Progenitor cell of endocrine pancreas (in vitro differentiated cells): ENCODE measurements at places on chromosomes 5 and 9. TPM values are rescaled to one million over a fixed set of nuclear protein-coding genes. Genes with fewer than 3 reads are reported as not detected.

- no peak overlapping the region for H3K27ac ChIP-seq
- no peaks in the 10 kb centered on the region for H3K27me3 ChIP-seq
- H3K36me3 ChIP-seq: no peaks in the 10 kb centered on the region
- DNase-seq: no peak
Measured at GRCh38 chr9:134728801-134729495, 87.3 kb downstream of the COL5A1 start.

DNA sequence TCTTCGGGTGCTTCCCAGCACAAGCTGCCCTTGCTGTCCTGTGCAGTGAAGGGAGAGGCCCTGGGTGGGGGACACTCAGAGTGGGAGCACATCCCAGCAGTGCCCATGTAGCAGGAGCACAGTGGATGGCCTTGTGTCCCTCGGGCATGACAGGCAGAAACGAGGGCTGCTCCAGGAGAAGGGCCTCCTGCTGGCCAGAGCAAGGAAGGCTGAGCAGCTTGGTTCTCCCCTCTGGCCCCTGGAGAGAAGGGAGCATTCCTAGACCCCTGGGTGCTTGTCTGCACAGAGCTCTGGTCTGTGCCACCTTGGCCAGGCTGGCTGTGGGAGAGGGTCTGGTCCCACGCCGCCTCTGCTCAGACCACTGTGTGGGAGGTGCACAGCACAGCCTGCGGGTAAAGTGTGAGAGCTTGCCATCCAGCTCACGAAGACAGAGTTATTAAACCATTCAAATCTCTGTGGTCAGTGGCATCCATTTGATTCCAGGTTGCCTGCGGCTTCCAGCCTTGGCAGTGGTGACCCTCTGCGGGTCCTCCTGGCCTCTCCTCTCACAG lies 18.3 kb downstream of the FBXW5 start:
- no peak for DNase-seq
- no peaks in the 10 kb centered on the region for H3K4me1 ChIP-seq
- H3K4me3 ChIP-seq: no peak overlapping the region
- H3K27ac ChIP-seq: no peak overlapping the region

DNA sequence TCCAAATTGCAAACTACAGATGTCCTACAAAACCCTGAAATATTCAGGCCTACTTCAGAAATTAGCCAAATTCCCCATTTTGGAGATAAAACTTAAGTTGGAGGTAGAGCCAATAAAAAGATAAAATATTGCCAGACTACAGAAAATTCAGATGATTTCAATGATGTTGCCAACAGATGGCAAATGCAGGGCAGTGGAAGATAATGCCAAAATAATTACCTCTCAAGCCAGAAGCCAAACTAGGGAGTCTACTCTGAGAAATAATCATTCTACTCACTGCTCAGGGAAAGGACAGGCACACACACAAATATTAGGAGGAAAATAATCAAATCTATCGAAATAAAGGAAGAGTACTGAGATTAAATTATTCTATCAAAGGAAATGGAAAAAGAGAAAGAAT lies 347.5 kb upstream of the CCNG1 start:
- H3K36me3 ChIP-seq: no peaks in the 10 kb centered on the region
- no peaks in the 10 kb centered on the region for H3K27me3 ChIP-seq
- H3K4me1 ChIP-seq: no peaks in the 10 kb centered on the region
- DNase-seq: no peak
- H3K27ac ChIP-seq: no peak overlapping the region

DNA sequence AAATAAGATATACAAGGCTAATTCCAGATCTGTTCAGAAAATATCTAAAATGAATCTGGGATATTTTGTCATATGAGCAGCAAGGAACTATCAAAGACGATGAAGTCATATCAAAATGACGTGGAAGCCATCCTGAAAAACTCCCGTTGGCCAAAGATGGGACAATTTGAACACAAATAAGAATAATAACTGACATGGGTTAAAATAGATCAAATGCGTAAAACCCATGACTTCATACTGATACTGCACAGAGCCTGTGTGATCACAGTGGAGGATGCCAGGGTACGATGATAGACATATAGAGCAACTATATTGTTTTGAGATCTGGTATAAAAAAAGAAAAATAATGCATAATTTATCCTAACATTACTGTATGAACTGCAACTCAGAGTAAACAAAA lies 51.0 kb upstream of the PIP5K1B start:
- H3K4me3 ChIP-seq: no peak overlapping the region
- H3K36me3 ChIP-seq: no peaks in the 10 kb centered on the region
- no peaks in the 10 kb centered on the region for H3K4me1 ChIP-seq
- no peak for DNase-seq

GRCh38 chr5:96146675-96147074 lies 185.0 kb upstream of the ELL2 start:
- H3K4me3 ChIP-seq: no peak overlapping the region
- peaks cover 23% of the 10 kb centered on the region for H3K4me1 ChIP-seq
- peaks cover 7% of the 10 kb centered on the region for H3K27me3 ChIP-seq
- no peak for DNase-seq
- no peaks in the 10 kb centered on the region for H3K36me3 ChIP-seq
- H3K27ac ChIP-seq: no peak overlapping the region

- DNase-seq: no peak
- no peak overlapping the region for H3K27ac ChIP-seq
- H3K4me1 ChIP-seq: peaks cover 29% of the 10 kb centered on the region
- H3K36me3 ChIP-seq: peaks cover 2% of the 10 kb centered on the region
- no peaks in the 10 kb centered on the region for H3K27me3 ChIP-seq
Measured at GRCh38 chr9:98230789-98231188, 24.7 kb downstream of the TBC1D2 start.

PCDHGB2 gene
- 0.80 and 0.89 TPM in 2 replicates for total RNA-seq

DNA sequence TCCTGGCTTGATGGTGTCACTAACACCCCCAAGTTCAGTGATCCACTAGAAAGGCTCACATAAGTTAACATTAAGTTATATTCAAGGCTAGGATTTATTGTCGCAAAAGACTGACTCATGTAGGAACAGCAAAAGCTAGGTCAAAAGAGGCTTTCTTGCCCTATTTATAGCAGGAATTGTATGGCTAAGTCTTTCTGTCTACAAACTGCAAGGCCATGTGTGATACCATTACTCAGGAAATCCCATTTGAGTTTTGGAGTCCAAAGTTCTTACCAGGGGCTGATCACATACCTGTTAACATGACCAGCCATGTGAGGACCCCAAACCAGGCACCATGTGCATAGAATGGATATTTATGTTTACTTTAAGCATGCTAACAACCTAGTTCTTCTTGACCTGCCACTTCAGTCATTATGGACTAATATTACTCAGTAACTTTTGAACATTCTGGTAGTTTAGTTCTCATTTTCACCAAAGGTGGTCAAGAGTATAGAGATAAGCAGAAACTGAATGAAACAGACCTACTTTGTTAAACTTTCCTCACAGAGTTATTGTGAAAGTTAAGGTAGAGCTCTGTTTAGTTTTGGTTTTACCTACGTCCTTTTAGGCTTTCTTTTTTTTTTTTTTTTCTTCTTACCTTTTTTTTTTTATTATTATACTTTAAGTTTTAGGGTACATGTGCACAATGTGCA lies 281.1 kb downstream of the FER start:
- peaks cover 17% of the 10 kb centered on the region for H3K4me1 ChIP-seq
- DNase-seq: no peak
- no peak overlapping the region for H3K27ac ChIP-seq
- no peaks in the 10 kb centered on the region for H3K27me3 ChIP-seq

GRCh38 chr9:624935-625500 lies 216.5 kb upstream of the DMRT1 start:
- H3K36me3 ChIP-seq: peaks cover 1% of the 10 kb centered on the region
- peaks cover 19% of the 10 kb centered on the region for H3K4me1 ChIP-seq
- DNase-seq: no peak
- H3K27me3 ChIP-seq: no peaks in the 10 kb centered on the region

TRIM7 gene
- total RNA-seq: not detected in 2 replicates

DNA sequence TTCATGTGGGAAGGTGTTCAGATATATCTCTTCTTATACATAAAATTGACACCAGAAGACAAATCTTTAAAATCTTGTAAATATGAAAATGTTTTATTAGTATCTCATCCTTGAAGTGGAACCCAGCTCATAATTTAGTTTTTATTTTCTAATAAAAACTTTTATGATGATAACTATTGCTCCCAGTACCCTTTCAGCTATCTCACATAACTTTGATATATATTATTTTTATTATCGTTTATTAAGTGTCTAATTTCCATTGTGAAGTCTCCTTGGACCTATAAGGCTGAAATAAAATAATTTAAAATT lies 16.0 kb downstream of the PCDHB15 start:
- no peaks in the 10 kb centered on the region for H3K27me3 ChIP-seq
- H3K27ac ChIP-seq: no peak overlapping the region
- H3K4me1 ChIP-seq: no peaks in the 10 kb centered on the region
- DNase-seq: no peak
- no peak overlapping the region for H3K4me3 ChIP-seq

CA9 gene
- 0.31 and 0.49 TPM in 2 replicates for total RNA-seq
